Cardiac muscle cell (in vitro differentiated cells and primary cell): ENCODE measurements at places on chromosomes 4 and X.

- no peak for DNase-seq
Observed at GRCh38 chrX:39167791-39168190, 366.5 kb downstream of the MID1IP1 start.

DNA sequence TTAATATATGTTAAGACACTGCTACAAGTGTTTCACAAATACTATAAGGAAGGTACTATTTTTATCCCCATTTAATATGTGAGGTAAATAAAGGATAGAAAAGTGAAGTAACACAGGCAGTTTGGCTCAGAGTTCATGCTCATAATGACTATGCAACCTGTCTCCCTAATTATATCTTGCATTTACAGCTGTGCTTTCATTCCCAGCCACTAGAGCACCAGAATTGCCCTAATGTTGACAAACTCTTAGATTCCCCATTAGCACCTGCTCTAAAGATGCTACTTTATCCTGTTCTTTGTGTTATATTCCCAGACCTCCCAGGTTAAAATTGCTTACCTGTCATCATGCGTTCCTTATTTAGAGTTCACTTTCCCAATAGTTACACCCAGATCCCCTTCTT, 833.6 kb downstream of the CCSER1 start:
- no peak for DNase-seq

GRCh38 chr4:87236861-87237260, 16.4 kb upstream of the KLHL8 start:
- DNase-seq: no peak

- no peak for DNase-seq
Observed at GRCh38 chr4:145295547-145295946, 115.2 kb upstream of the OTUD4 start.

DNA sequence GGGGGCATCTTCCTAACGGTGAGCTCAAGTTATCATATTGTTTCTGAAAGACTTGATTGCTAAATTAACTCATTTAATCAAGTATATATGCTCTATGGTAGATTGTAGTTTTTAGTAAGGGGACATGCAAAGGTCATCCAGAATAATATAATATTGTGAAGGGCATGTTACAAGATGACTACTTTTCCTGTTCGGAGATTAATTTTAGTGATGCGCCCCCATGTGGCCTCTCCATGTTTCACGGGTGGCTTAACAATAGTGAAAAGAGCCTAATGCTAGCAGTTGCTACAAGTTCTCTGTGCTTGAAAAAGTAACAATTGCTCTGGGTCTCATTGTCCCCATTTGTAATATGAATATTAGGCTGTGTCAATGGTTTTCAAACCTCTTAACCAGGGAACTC, 12.2 kb downstream of the SMPX start:
- peak; percentile 56 for DNase-seq

DNA sequence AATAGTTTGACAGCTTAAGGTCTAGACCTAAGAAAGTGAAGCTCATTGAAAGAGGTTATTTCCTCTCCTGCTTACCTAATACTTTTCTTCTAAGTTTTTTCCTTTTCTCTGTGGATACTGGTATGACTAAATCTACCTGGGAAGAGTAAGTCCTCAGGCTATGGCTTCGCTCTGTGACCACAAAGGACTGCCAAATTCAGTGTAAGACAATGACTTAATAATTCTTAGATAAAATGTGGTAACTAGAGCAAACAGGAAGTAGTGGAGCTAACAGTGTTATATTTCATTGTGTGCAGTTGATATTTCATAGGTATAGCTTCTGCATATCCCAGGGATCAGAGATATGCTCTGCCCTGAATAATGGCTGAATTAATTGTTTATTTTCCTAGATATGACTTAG, 418.9 kb downstream of the CCSER1 start:
- DNase-seq: no peak

- DNase-seq: no peak
Observed at GRCh38 chrX:46803140-46803539, 33.7 kb upstream of the RP2 start.

DNA sequence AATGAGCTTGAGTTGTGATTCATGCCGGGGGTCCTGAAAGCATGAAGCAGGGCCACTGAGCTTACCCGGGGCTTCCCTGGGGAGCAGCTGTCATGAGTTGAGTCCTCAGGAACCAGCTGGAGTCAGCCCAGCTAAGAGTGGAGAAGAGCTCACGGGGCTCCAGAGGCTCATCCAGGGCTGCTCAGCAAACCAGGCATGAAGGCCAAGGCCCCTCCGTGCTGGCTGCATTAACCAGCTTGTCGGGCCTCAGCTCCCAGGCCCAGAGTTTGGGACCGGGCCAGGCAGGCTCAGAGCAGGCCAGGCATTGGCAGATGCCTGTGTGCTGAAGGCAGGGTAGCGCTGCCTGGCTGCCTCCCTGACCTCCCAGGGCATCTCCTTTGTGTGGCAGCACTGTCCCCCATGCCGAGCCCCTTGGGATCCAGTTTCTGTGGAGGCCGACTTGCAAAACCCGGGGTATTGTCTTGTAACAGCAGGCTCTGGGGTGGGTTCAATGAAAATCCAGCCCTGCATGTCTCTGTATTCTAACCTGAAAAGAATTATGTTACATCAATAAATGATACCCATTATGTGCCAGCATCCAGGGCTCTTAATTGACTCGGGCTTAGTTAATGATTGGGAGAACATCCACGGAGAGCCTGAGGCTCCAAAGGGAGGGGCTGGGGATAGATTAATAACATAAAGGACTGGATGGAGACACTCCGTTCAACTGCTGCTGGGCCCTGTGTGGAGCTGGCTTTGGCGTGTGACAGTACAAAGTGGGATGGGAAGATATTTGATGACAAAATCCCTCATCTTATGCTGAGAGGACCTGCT, 68.0 kb upstream of the MSX1 start:
- no peak for DNase-seq

- DNase-seq: no peak
Observed at GRCh38 chrX:46328133-46328532, 217.1 kb downstream of the ZNF674 start.
